ENCODE measurements at places on chromosomes 6 and 20.

DNA sequence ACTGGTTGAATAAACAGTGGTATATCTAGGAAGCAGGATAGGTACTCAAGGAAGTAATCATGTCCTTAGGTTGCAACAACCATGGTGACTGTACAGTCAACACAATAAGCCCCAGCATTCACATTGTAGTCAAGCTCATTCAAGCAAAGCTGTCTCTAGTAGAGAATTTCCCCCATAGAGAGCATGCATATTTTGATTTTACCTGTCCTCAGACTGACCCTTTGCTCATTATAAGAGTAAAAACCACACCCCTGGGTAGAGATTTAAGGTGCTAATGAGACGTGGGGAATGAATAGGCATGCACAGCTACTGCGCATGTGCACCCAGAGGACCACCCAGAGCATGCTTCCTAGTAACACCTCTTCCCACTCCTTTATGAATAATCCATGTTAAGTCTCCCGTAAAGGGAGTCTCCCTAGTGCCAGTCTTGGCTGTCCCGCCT is 6.1 kb upstream of the RNF8 start:
- no peak for DNase-seq

GRCh38 chr20:47315339-47316056 is 41.0 kb downstream of the ZMYND8 start:
- no peak for DNase-seq

GRCh38 chr20:47551841-47552240 is 50.2 kb downstream of the NCOA3 start:
- DNase-seq: no peak

GRCh38 chr6:37826188-37826587 is 6.7 kb downstream of the ZFAND3 start:
- DNase-seq: no peak

DNA sequence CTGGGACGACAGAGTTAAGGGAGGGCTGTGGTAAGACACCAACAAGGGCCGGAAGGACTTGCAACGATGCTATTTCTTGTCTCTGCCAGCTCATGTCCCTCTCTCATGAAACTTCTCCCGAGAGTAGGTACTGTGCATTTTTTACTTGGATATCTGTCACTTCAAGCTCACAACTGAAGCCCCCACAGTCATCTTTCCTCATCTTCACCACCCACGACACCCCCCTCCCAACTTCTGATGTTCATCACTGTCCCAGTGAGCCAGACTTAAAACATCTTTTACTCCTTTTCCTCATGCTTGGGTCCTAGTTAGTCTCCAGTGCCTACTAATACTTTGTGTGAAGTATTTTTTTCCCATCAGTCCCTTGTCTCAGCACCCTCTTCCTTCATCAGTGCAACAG is 34.6 kb upstream of the SRPK1 start:
- no peak for DNase-seq

- DNase-seq: no peak
Observed at GRCh38 chr20:45937765-45938164, 3.3 kb downstream of the PCIF1 start.

- no peak for DNase-seq
Observed at GRCh38 chr6:85463621-85464259, 13.9 kb downstream of the NT5E start.

DNA sequence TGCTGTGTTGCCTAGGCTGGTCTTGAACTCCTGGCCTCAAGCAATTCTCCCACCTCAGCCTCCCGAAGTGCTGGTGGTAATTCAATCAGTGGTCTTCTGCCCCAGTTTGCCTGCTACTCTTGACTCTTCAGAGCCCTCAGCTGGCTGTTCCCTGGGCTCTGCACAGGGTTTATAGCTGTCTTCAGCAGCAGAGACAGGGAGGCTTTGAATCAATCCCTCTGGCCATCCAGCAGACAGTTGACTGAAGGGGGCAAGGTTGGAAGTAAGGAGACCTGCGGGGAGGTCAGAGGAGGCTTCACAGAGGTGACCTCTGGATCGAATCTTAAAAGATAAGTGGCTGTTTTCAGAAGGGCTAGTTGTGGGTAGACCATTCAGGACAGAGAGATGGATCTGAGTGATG is 26.0 kb upstream of the KIF3B start:
- DNase-seq: no peak

DNA sequence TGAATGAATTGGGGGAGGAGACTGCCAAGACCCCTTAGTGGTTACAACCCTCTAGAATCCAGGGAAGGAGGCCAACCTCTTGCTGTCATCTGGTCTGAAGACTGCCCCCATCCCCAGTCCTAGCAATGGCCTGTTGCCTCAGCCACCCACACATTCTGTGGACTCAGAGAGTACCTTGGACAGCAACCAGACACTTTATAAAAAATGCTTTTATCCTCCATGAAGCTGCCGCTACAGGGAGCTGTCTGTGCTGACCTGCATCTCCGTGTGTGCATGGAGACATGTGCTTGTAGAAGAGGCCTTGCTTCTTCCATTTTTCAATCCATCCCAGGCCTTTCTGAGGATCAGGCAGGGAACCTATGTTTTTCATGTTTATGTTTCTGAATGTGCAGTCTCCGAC is 15.2 kb downstream of the CDH22 start:
- no peak for DNase-seq

GRCh38 chr6:11231564-11232192 is 790 bp downstream of the NEDD9 start:
- no peak for DNase-seq

GRCh38 chr6:107594736-107595135 is 104.8 kb downstream of the SOBP start:
- DNase-seq: no peak

DNA sequence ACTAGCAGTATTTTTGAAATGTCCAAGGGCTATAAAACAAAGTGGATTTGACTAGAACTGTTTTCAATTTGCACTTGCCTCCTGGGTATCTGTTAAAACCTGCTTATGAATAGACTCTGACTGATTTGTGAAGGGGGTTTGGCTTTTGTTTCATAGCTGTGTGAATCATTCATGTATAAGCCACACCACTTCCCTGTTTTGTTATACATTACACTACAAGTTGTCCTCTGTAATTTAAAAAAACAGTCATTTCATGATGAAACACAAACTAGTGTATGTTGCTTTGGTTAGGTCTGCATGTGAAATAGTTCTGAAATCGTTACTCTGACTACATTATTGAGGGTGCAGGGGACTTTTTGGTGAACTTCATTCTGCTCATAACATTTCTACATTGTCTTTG is 121.7 kb downstream of the NKAIN2 start:
- DNase-seq: no peak

GRCh38 chr6:7537565-7538174 is 3.8 kb upstream of the DSP start:
- no peak for DNase-seq

DNA sequence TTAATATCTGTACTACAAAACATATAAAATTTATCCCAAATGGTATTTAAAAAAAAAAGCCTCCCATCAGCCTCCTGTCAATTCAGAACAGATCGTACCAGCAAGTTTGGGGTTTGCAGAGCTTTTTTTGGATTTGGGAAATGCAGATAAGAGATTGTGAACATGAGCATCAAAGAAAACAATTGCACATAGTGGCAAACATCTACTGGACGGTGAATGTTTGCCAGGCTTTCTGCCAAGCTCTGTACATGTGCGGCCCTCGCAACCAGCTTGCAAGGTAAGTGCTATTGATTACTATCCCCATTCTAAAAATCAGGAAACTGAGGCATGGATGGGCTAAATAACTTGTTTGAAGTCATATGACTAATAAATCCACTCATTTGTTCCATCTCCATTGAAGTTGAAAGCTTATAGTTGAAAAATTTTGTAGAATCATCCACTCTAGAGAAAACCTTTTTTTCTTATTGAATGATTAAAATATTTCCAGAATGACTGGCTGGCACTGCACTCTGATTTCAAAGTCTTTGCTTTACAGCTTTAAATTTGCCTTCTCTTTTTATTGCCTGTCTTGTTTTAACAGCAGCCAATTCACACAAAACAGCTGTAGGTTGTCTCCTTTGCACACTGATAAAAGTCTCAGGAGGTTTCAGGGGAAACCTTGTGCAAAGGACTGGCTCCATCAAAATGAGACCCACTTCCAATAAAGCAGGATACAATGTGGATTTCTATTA is 37.4 kb upstream of the SIRT5 start:
- no peak for DNase-seq

- DNase-seq: no peak
Observed at GRCh38 chr6:85421972-85422371, 27.9 kb upstream of the NT5E start.

DNA sequence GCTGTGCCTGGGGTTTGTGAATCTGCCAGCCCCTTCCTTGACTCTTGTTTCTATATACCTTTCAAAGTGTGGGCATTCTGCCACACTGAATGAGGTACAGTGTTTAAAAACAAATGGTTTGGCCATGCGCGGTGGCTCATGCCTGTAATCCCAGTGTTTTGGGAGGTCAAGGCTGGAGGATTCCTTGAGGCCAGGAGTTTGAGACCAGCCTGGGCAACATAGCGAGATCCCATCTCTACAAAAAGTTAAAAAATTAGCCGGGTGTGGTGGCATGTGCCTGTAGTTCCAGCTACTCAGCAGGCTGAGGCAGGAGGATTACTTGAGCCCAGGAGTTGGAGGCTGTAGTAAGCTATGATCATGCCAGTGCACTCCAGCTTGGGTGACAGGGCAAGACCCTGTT is 5.8 kb downstream of the FAM83D start:
- DNase-seq: no peak

- DNase-seq: no peak
Observed at GRCh38 chr20:19497064-19497463, 261.0 kb upstream of the RIN2 start.

DNA sequence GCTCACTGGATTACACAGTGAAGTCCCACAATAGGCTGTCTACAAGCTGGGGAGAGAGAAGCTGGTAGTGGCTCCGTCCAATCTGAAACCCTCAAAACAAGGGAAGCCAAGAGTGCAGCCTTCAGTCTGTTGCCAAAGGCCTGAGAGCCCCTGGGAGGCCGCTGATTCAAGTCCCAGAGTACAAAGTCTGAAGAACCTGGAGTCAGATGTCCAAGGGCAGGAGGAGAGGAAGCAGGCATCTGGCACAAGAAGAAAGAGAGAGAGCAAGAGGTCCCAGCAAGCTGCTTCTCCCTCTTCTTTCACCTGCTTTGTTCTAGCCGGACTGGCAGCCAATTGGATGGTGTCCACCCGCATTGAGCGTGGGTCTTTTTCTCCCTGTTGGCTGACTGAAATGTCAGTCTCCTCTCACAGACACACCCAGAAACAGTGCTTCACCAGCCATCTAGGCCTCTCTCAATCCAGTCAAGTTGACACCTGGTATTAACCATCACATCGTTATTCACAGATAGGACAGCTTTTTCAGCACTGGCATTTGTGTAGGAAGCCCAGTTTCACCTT is 51.2 kb downstream of the CRYBG1 start:
- DNase-seq: no peak

- DNase-seq: no peak
Observed at GRCh38 chr6:122075917-122076316, 323.5 kb upstream of the HSF2 start.

DNA sequence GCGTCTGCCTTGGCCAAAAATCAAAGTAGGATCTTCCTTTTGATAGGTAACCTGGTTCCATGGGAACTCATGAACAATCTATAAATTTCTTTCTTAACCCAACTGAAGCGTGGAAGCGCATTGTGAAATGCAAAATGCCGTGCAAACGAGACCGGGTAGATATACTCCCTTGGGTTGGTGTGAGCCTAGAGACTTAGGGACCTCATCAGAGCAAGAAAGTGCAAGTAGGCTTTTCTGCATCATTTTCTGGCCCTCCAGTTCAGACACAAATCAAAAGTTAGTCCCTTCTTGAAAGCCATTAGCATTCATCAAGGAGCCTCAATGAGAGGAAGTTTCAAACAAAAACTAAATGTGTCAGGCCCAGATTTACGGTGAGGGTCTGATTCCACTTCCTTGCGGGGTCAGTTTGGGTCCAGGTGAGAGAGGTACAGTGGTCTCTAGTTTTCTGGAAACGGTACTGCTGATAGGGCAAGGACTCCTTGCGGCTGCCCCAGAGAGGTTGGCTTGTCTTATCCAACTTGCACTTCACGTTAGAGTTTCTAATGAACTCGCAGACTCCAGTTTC is 5.3 kb upstream of the ZNF184 start:
- no peak for DNase-seq

DNA sequence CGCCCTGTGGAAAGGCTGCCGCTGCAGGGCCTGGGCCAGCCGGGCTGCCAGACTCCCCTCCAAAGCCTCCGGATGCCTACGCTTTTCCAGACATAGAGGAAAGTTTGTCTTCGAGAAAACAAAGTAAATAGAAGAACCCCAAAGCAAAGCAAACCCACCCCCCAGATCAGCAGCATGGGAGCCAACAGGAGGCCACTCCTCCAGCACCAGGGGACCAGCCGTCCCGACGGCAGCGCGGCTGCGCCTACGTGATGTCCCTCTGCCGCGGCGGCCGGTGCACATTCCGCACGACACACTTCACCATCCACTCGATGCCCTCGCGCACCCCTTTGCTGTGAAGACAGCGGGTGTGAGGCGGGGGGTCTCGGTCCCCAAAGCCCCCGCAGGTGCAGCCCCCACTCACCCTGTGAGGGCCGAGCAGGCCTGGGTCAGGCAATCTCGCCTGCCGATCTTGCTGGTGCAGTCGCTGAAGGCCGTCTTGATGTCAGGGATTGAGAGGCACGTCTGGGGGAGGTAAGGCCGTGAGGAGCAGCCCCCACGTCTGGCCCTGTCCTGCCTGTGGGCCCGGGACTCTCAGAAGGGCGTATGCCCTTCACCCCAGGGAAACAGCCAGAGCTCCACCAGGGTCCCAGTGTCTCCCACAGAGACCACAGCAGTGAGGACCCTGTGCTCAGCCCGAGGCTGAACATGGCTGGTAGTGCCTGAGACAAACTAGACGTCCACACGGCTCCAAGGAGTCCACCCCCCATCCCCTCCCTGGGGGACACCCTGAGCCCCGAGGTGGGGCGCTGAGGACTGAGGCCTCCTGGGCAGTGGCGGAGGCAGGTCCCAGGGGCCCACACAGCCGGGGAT is 4.0 kb downstream of the TNFRSF6B start:
- DNase-seq: peak; percentile 30

DNA sequence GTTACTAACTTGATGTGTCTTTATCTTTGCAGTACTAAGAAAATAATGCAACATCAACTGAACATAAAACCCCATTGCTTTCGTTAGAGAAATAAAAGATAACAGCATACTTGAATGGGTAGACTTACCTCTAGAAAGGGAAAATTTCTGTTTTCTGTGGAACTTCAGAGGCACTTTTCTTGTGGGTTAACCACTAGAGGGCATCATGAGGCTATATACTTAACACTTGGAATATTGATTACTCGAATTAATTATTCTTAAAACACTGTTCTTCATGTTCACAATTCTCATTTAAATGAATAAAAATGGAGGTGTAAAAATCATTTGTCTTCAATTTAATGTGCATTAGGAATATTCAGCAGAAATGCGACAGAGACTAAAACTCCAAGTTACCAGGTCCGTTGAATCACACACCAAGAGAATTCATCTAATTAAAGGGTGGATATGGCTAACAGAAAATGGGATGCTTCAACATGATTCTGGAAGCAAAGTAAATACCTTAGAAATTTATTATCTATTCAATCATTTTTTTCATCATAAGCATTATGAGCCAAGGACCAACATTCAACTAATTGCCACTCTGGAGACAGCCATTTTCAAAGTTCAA is 330.8 kb upstream of the PREP start:
- no peak for DNase-seq
